T-helper 17 cell (primary cell): ENCODE measurements at places on chromosomes 7 and 10.

DNA sequence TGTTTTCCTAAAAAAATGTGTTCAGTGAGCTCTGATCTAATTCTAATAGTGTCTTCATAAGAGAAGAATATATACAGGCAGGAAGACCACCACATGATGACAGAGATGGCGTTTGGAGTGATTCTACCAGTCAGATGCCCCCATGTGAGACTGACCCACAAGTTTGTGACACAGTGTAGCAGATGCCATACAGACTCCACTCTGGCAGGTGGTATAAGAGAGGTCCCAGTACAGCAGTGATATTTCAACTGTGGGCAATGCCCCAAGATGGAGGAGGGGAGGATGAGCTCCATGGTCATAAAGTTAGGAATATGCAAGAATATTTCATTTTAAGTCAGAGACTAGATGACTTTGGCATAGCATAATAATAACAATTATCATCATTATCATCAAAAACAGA, 1022.6 kb downstream of the KCNMA1 start:
- no peak for DNase-seq

DNA sequence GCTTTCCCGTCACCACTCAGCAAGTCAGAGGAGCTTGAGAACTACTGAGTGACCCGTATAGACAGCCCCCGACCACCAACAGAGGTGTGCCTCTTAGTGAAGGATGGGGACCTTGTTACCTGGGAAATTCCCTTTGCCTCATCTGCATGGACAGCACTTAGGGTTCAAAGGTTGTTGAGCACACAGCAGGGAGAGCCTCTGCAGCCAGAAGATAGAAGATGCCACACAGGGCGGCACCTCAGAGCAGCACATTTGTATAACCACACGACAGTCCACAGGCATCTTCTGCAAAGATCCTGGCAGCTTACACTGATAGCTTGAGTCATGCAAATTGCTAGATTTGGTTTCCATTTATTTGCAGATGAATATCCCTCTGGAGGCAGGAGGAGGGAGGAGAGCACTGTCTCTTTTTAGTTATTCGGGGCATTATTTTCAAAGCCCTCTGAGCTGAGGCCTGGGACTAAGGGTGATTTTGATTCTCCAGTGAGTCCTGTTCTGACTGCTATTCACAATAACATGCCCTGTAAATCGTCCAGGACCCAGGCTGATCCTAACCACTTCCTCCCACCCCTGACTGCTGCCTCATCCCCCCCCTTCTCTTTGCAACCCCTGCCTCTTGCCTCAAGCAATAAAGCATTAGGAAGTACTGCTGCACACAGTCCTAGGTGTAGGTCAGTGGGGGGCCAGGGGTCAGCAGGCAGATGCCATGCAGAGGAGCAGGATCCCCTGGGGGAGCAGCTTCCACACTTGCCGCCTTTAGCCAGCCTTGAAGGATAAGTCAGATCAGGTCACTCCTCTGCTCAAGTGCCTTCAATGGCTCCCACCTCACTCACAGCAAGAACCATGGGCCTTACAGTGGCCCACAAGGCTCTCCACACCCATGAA, 24.6 kb upstream of the INMT start:
- peak; percentile 18 for DNase-seq

- no peak for DNase-seq
Measured at GRCh38 chr7:104045183-104045582, 55.7 kb upstream of the RELN start.

- no peak for DNase-seq
Measured at GRCh38 chr7:29019387-29019786, 61.3 kb upstream of the TRIL start.

DNA sequence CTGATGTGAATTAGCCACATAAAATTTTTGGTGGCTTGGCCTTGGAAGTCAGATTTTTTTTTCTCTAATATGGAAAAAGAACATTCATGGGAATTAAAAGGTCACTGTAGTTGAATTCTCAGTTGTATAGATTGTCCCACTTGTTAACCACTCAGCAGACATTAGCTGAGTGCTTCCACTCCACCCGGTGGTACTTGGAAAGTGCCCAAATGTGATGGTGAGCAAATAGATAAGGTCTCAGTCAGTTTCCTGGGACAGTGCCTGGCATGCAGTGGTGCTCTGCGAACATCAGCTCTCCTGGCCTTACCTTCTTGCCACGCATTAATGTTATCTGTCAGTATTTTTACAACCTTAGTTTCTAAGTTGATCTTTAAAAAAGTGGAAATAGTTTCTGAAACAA, 1.4 kb downstream of the ATP5F1C start:
- no peak for DNase-seq

DNA sequence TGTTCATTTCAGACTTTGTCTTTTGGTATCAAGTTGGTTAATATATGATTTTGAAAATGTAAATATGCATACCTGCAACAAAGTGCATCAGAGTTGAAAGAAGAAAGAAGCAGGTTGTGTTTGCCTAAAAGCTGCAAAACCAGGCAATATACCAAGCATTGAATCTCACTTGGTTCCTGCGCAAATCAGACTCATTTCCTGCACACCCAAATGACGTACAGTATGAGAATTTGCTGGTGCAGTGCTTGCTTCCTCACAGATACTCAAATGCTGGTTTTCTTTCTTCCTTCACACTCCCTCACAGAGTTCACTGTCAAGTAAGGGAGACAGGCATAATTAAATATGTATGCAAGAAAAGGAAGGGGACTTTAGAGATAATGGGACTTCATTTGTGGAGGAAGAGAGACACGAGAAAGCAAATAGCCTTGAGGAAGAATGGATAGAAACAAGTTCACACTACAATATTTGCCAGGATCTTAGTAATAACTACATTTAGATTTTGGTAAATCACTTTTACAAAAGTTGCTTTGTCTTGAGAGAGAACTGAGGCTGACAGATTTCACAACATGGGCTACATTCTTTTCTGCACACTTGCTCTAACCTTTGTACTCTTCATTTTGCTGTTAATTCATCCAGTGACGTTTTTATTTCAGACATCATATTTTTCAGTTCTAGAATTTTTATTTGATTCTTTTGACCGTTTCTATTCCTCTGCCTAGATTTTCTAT, 56.9 kb upstream of the AOAH start:
- DNase-seq, result no peak

- DNase-seq, result no peak
Measured at GRCh38 chr7:148084138-148084537, 506.4 kb upstream of the C7orf33 start.

- no peak for DNase-seq
Measured at GRCh38 chr10:88186335-88186734, 322.9 kb downstream of the PTEN start.

DNA sequence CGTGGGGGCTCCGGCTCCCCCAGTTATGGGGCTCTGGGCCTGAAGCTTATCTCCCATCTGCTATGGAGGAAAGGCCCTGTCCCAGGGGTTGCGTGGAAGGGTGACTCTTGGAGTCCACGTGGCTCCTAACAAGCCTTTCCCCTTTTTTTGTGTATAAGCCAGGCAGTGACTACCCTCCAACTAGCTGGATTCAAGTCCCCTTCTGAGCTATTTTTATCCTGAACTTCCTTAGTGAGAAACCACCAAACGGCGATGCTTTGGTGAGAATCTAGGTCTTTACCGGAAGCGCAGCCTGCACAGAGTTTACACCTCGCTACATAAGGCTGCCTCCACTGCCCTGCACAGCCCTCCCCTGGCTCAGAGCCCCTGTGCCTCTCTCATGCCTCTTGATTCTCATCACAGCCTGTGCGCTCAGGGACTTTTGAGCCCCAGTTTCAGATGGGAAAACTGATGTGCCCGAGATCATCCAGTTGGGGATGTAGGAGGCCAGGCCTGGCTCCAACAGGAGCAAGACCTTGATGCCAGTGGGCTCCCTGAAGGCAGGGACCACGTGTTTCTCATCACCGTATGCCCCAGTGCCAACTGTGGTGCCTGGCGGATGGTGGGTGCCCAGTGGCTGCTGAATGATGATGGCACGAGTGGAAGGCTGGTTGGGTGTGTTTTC, 102.3 kb upstream of the PPIF start:
- DNase-seq, result no peak

DNA sequence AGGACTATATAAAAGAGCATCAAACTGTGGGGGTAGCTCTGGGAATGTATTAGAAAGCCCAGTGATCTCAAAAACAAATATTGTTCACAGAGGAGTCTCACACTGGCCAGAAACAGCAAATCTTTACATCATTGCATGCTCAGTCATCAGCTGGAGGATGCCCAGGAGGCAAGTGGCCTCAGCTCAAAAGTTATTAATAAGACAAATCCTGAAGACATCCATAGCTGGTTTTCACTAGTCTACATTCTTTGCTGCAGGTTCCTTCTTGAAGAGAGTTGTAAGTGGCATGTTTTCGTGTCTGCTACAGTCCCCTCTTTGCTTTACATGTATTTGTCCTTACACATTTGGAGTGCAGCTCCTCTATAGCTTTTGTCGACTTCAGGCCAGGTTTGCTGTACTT, 8.6 kb upstream of the CCDC7 start:
- DNase-seq, result no peak

DNA sequence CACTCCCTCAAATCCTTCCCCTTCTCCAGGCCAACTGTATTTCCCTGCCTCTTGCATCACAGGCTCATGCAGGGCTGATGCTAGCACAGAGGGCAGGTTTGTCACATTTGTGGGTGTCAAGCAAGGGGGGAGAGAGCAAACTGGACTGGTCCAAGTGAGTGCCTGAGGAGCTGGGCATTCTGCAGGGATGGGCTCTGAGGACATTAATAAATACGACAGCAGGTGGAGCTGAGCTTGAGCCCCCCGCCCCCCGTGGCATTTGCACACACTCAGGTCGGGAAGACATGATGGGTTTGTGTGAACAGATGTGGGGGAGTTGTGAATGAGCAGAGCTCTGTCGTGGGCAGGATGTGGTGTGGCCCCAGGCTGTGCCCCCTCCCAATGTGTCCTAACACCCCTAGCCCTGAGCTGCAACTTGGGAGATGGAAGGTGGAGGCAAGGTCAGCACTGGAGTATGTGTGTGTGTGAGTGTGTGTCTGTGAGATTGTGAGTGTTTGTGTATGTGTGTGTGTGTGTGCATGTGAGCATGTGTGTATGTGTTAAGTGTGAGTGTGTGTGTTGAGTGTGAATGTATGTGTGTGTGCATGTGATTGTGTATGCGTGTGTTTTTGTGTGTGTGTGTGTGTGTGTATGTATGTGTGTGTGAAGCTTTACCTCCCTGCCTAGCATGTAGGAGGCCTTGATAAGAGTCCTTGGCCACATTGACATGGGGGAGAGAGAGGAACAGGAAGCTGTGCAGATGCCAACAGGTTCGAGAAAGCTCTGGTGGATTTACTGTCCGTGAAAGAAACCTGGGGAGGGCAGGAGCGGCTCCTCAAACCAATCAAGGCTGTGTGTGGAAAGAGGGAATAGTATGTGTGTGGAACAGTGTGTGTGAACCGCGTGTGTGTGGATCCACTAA, 9.1 kb downstream of the RASSF4 start:
- no peak for DNase-seq

- no peak for DNase-seq
Measured at GRCh38 chr10:116877391-116877790, 28.1 kb downstream of the ENO4 start.

DNA sequence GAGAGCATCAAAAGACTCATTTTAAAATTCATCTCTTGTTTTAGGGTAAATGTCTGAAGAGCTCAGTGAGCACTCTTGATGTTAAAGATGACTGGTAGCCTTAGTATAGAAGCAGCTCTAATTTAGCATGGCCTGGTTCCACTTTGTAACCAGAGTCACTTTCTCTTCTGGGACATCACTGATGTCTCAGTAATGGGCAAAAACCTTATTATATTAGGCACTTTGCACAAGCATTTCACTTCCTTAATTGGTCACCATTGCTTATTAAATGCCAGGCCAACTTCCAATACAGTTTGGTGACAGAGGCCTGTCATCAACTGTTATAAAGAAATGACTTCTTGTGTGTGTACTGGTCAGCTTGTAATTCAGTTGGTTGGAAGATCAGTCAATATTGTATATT, 53.0 kb downstream of the STEAP1B start:
- no peak for DNase-seq

- DNase-seq, result no peak
Measured at GRCh38 chr10:127280446-127280845, 84.1 kb upstream of the INSYN2A start.

- no peak for DNase-seq
Measured at GRCh38 chr7:151483711-151483983, 36.0 kb downstream of the RHEB start.

DNA sequence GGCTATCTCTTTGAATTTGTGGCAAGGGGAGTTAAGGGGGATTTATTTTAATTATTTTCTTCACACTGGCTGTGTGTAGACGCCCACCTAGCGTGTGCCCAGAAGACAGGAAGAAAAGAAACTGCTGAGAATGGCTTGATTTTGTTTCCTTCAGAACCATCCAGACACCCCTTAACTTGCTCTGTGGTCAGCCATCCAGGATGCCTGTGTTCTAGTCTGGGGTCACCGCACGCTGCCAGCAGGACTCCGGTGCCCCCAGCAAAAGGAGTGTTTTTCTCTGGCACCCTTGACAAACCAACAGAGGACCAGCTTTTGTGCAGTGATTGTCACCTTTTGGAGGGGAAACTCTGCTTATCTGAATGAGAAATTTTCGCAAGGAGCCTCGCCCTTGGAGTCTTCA, 5.3 kb downstream of the DDC start:
- no peak for DNase-seq

DNA sequence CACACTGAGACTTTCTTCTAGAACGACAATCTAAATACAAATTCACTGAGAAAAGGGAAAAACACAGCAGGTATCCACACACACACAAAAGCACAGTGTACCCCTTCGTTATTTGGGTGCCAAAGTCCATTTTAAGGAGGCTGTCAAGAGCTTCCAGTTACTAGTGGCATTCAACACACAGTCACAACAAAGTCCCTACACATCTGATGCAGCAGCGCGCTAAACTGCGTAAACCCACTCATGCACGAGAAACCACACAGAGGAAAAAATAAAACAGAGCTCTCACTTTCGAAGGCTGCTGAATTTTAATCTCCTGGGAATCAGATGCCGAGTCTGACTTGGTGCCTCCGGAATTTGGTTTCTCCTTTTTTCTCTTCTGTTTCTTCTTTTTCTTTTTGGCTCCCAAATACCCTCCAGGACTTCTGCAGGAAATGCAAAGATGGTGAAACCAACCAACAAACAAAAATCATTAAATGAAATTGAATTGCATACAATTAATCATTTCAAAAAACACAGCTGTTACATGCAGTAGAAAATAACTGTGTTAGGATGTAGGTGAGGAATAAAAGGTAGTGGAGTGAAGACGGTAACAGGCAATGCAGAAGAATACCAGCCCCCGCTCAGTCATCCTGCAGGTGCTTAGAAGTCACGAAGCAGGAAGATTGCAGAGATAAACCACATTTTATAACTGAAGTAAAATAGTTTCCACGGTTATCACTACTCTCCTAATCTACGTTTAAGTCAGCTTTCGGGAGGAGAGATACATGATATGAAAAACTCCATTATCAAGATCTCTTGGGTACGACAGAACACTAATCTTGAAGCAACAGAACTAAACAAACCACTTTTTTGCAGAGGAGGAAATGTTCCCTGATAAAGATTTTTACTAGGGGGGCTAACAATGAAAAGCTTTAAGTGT, 27.1 kb downstream of the NMT2 start:
- no peak for DNase-seq

GRCh38 chr7:27156508-27156898, at the start of gene HOXA7:
TSS of gene HOXA7 (minus strand) at chr7:27156675. CDS start at chr7:27156545, 130 bp downstream.
- DNase-seq, result no peak
